Stimulated activated CD8-positive, alpha-beta memory T cell treated with anti-CD3 and anti-CD28 coated beads, Interleukin-12 subunit alpha, Interleukin-12 subunit beta, amount 100 ng/mL, for 4 hours (primary cell): ENCODE measurements at places on chromosomes 2 and 18.

DNA sequence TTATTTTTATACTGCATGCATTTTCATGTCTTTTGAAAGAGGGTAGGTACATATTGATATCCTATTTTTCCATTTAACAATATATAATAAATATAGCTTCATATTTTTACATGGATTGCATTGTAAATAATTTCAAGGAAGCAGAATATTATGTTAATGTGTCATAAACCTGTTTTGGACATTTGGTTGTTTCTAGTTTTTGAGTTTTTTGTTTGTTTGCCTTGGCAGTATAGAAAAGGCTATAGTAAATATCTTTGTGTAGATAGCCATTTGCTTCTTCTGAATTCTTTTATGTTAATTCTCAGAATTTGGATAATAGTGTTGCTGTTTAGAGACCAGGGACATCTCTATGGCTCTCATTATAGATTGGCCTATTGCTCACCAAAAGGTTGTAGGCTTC lies 645.2 kb downstream of the SLC4A3 start:
- no peak for DNase-seq

DNA sequence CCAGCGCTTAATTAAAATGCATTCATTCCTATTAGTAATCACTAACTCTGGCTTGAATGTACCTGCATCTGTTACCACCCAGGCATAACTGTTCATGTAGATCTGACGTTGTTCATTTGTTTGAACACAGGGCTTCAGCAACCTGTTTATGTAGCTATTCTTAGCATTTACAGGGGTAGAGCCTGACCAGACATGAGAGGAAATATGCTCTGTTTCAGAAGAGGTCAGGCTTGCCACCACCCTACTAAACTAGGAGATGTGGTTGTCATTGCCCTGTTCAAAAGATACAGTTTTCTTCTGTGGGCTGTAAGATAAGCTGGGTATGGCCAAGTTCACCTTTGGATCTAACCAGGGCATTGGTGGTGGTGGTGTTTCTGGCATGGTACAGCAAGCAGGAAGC lies 8.8 kb downstream of the MGAT5 start:
- no peak for DNase-seq

GRCh38 chr2:42854207-42854818 lies 61.9 kb upstream of the HAAO start:
- DNase-seq = no peak

DNA sequence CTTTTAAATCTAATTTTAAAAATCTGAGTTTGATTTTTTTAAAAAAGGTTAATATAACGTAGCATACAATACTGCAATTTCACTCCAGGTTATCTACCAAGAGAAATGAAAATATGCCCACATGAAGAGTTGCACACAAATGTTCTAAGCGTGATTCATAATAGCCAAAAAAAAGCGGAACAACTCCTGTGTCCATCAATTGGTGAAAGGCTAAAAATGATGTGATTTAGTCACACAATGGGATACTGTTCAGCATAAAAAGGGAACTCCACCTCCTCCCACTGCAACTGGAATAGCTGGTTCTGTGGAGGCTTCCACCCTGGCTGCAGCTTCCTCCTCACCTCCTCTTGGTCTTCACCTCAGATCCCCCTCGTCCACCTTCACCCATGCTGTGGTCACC lies 132.8 kb downstream of the PIK3C3 start:
- DNase-seq = no peak

DNA sequence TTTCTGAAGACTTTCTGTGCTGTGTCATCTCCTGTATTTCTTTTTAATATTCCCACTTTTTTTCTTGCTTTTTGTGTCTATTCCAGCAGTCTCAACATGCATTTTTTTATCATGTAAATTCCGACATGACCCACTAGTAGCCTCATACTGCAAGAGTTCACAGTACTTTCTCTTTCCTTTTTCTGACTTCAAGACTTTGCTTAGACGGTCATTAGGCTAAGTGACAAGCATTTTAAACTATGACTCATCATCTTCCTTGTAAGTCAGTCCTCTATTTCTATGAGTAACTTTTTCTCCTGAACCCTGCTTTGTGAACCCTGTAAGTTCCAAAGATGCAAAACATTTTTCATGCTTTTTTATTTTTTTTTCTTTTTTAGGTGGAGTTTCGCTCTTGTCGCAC lies 381.2 kb downstream of the TXNL1 start:
- no peak for DNase-seq

DNA sequence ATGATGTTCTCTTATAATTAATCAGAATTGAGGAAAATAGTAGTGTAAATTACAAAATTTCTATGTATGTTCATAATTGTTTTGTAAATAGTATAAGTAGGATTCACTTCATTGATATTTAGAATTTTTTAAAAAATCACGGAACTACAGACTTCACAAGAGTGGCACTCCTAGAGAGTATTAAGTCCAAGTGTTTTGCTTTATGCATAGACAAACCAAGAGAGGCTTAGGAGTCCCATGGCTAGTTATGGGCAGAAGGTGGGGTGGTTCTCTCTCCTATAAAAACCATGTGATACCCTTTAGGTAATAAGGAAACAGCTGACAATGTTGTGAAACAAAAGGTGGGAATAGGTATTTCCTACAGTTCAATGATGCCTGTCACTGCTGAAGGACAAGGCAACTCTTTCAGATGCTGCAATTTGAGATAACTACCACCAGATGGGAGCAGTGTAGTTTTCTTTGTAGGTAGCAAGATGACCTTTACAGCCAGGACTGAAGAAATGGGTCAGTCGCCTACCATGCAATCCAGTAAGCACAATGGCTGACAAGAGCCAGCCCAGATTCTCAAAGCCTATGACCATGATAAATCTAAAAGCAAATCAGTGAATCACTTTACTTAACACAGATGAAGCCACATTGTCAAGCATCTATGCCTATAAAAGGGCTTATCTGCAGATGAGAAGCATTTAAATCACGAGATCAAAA lies 83.9 kb downstream of the AAK1 start:
- no peak for DNase-seq

DNA sequence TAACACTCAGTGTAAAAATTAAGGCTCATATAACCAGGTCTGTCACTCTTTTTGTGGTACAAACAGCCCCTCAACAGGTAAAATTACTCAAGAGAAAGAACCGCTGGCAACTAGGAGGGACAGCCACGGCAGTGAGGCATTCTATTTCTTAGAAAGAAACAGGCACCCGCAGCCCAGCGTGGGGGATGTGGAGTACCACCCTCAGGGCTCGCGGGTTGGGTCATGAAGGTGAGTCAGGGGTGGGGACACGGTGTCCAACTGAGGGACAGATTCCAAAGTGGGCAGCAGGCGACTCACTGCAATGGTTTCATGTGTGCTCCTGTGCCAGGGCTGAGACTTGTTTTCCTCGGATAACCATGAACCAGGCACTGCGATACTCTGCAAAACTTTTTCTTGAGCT lies 129.4 kb downstream of the DTNB start:
- DNase-seq = no peak
